ENCODE measurements at places on chromosomes 12 and 14. TPM values are rescaled to one million over a fixed set of nuclear protein-coding genes. Genes with fewer than 3 reads are reported as not detected.

Gene MED6
- total RNA-seq = 90.4 TPM

Gene MANSC4
- total RNA-seq = not detected

Gene ANO4
- not detected for total RNA-seq

Gene TTC7B
- total RNA-seq = 2.5 TPM

Gene TMPRSS12
- not detected for total RNA-seq

Gene SLC39A5
- not detected for total RNA-seq

Gene PRB3
- total RNA-seq = not detected

Gene CPSF2
- 28.0 TPM for total RNA-seq

Gene AQP6
- total RNA-seq = not detected

Gene NOVA1
- not detected for total RNA-seq

Gene KCNMB4
- total RNA-seq = 0.26 TPM

Gene ESPL1
- 0.83 TPM for total RNA-seq
